Renal pelvis (tissue), 12 donors: ENCODE measurements at places on chromosomes 6 and 20.
A peak's percentile ranks its signal among the peaks of the same experiment; 100 is the strongest.

- no peak for DNase-seq
Observed at GRCh38 chr6:163314791-163315470, 99.6 kb upstream of the QKI start.

GRCh38 chr20:957544-957943 is 41.4 kb upstream of the ANGPT4 start:
- DNase-seq, result no peak

DNA sequence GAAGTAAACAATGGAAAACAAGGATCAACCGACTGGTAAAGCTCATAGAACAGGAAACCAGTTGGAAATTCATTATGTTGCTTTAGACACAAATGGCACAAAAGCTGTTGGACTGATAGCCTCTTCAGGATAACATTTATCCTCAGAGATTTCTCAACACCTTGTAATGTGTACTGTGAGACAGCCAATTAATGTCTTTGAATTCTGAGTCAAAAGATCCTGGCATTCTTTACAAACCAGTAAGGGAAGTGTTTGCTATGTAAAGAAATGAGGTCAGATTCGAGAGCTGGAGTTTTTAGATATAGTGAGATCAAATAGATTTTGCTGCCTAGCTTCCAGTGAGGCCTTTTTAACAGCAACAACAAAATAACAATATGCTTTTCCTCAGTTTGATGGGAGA is 439.2 kb downstream of the C6orf118 start:
- DNase-seq, result no peak

DNA sequence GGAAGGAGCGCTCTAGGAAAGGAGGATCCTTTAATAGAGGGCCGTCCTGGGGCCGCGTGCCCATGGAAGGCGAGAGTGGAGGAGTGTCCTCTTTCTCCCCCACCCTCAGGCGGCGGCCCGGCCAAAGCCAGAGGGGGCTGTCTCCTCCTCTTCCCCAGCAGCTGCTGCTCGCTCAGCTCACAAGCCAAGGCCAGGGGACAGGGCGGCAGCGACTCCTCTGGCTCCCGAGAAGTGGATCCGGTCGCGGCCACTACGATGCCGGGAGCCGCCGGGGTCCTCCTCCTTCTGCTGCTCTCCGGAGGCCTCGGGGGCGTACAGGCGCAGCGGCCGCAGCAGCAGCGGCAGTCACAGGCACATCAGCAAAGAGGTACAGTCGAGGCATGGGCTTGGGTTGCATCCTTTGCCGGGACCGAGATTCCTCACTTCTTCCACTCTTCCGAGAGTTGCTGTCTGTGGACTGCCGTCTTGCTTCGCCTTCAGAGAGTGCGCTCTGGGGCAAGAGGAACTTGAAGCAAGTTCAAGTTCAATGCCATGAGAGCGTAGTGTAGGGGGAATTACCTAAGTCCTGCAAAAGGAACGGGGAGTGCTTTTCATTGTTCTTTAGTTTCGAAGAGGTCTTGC is at the start of gene LAMA2:
Gene LAMA2, plus strand, starts transcription at position 148 of the 621 bp plus-strand sequence. Its CDS starts 108 bp downstream, at position 256.
- peak; percentile 80 for DNase-seq

- DNase-seq, result no peak
Observed at GRCh38 chr20:1822564-1823449, 72.4 kb upstream of the SIRPA start.

- no peak for DNase-seq
Observed at GRCh38 chr6:104301951-104302350, 557.8 kb downstream of the HACE1 start.

- DNase-seq, result no peak
Observed at GRCh38 chr6:149701714-149702113, 16.2 kb downstream of the LATS1 start.

DNA sequence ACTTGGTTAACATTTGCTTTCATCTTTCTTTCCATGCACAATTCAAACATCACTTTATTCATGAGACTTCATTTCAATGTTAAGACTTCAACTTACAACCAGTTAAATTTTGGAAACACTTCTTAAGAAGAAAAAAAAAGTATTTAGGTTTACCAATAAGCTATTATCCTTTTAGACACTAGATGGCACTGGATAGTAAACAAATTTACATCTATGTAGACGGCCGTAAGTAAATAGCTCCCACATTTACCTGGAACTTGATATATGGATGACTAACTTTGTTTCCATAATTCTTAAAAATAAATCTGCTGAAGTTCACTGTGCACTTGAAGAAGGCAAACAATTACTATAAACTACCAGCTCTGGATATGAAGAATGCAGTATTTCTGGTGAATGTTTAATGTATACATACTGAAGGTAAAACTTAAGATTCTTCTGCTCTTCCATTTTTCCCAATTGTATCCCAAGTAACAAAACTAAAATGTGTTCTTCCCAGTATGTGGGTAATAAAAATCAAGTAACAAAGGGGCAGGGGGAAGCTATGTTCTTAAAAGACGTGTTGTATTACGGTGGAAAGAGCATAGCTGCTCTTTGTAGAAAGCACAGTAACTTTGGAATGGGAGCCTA is 130.6 kb upstream of the C6orf118 start:
- peak; percentile 57 for DNase-seq

GRCh38 chr6:2209226-2209809 is 36.1 kb downstream of the GMDS start:
- DNase-seq, result peak; percentile 35

DNA sequence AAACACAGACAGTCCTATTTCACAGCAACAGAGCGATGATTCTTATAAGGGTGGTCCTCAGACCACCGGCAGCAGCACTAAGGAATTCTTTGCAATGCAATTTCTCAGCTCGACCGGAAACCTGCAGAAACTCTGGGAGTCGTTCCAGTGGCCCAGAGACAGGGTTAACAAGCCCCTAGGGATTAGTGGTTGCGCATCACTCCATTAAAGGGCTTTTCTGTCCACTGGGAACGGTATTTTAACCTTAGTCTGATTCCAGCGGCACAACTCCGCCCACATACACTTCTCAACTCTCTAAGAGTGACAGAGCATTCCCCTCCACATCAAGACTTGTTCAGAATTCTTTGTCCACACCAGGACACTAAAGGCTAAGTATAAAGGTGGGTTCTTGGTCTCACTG is 341.5 kb downstream of the TFAP2A start:
- DNase-seq, result no peak

DNA sequence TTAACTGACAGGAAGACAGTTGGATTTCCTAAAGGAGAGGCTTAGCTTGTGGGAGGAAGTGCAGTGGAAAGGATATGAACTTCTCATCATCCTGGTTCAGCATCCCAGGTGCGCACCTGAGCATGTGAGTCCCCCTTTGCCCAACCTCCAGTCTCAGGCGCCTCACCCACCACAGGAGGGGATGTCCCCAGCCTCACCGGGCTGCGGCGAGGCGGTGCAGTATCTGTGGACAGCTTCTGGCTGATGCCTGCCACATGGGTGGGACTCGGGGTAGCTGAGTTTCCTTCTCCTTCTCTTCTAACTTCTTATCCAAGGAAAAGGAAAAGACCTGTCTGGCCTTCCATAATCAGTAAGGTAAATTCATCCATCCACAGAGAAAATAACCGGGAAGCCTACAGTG is 539.3 kb upstream of the AGPAT4 start:
- no peak for DNase-seq

DNA sequence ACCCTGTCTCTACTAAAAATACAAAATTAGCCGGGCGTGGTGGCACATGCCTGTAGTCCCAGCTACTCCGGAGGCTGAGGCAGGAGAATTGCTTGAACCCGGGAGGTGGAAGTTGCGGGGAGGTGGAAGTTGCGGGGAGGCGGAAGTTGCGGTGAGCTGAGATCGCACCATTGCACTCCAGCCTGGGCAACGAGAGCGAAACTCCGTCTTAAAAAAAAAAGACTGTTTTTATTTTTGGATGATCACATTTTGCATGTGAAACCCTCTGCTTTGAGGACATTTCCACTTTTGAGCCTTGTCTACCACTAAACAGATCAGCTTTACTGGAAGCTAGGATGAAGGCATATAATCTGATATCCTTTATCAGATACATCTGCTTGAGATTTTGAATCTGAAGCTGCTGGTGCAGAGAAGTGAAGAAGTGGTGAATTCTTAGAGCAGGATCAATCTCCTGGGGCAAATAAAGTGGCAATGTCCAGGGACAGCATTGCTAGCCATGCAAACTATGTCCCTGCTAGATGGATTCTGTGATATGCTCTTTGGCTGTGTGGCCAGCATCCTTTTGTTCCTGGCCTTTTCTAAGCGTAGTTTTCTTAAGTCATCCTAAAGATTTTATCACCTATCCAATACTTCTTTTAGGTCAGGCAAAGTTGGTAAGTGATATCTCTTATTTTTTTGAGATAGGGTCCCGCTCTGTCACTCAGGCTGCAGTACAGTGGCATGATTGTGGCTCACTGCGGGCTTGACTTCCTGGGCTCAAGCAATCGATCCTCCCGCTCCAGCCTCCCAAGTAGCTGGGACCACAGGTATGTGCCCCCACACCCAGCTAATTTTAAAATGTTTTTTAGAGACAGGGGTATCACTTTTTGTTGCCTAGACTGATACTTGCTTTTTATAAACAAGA is 23.3 kb downstream of the RBL1 start:
- DNase-seq, result no peak

GRCh38 chr6:74366634-74367033 is 670.6 kb downstream of the CD109 start:
- DNase-seq, result no peak

DNA sequence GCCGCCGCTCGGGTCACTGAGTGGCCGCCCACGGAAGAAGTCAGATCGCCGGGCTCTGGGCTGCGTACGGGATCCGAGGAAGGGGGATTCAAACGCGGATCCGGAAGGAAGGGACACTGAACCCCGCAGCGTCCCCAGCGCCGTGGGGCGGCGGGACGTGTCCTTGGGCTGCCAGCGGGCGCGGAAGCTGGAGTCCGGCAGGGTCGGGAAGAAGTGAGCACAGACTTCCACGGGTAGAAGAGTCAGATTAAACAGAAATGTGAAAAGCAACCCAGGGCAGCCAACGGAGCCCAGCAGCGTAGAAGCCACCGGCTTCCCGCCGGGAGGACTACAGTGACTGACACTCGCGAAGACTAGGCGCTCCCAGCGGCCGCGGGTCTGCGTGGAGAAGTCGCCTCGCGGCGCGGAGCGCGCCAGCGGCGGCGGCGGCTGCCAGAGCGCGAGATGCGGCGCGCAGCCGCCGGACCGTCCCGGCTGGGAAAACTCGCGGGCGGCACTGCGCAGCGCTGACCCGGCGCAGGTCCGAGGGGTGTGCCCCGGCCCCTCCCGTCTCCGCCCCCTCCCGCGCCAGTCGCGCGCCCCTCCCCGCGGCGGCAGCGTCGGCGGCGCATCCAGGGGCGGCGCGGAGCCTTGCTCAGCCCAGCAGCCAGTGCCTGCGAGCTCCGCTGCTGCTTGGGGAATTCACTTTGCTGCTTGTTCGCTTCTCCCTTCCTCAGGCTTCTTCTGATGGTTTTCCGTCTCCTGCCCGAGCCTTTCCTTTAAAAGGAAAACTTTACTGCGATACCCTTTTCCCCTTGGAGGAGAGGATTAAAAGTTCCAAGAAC is at the start of gene SAMD5:
Gene SAMD5, plus strand, starts transcription at position 649 of the 824 bp plus-strand sequence. CDS start 239 bp downstream, outside the sequence.
- peak; percentile 71 for DNase-seq

GRCh38 chr6:150247803-150248202 is 105.0 kb downstream of the PPP1R14C start:
- DNase-seq, result no peak

DNA sequence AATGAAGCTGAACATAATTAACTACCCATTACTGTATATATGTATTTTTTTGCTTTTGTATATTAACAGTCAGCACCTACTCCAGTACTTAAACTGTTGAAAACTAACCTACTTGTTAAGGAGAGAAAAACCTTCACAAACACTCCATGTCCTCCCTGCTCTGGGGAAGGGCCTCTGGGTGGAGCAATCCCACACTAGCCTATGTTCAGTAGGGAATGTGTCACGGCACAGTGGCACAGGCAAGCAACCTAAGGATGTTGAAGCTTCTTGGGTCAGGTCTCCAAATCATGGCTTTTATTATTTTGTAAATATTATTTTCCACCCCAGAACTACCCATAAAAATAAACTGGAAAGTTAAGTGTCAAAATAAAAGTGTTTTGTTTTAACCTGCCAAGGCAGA is 5.3 kb downstream of the MAN1A1 start:
- no peak for DNase-seq

DNA sequence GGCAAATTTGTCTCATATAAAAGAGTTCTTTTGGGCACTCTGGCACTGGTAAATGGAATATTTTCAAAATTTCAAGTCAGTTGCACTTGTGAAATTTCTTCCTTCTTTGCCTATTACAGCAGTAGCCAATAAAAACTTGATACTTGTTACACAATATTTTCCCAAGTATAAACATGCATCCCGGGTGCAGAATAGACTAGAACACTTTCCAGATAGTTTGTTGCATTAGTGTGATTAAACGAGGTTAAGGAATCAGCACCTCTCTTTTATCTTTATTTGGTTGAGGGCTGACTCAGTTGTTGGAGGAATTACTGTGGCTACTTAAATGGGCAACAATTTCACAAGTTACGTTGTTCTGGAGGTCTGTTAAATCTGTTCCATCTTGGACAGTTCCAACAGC is 467.5 kb downstream of the CDKAL1 start:
- DNase-seq, result no peak

DNA sequence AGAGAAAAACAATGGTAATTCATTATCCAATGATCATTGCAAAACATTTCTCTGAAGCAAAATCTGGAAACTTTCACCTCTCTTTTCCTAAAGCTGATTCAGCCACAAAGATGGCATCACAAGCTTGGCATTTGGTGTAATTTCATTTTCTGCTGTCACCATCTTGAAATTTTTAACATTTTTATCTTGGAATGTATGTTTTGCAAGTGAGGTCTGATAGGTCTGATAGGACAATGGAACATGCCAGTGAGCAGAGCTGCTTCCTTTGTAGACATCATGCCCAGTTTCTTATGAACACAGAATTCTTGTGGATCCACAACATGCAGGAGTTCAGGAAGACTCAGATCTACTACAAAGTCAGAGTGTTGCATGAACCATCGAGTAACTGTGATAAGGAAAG is 969.6 kb downstream of the EYS start:
- DNase-seq, result no peak

DNA sequence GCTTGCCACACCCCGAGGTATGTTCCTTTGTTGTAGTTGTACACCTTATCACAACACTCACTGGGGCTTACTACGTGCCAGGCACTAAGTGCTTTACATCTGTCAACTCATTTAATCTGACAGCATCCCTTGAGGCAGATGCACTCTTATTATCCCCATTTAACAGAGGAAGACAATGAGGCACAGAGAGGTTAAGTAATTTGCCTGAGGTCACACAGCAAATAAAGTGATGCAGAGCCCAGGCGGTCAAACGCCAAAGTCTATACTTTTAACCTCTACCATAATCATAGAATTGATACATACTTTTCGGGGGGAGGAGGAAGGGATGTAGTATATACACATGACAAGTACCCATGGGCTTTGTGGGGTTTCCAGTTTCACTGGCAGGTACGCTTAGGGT is 37.7 kb downstream of the MDFI start:
- DNase-seq, result no peak

- no peak for DNase-seq
Observed at GRCh38 chr6:36698871-36699271, 1.2 kb downstream of the RAB44 start.
